ENCODE measurements at places on chromosomes 2 and 18.
A peak's percentile ranks its signal among the peaks of the same experiment; 100 is the strongest.

GRCh38 chr2:30293303-30293921, 62.1 kb downstream of the LBH start:
- peak; percentile 55 for DNase-seq

DNA sequence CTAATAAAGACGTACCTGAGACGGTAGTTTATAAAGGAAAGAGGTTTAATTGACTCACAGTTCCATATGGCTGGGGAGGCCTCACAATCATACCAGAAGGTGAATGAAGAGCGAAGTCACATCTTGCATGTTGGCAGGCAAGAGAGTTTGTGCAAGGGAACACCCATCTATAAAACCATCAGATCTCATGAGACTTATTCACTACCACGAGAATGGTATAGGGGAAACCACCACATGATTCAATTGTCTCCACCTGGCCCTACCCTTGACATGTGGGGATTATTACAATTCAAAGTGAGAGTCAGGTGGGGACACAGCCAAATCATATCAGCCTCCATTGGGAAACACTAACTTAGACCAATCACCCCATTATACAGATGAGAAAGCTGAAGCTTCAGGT, 81.4 kb downstream of the SKA1 start:
- no peak for DNase-seq

DNA sequence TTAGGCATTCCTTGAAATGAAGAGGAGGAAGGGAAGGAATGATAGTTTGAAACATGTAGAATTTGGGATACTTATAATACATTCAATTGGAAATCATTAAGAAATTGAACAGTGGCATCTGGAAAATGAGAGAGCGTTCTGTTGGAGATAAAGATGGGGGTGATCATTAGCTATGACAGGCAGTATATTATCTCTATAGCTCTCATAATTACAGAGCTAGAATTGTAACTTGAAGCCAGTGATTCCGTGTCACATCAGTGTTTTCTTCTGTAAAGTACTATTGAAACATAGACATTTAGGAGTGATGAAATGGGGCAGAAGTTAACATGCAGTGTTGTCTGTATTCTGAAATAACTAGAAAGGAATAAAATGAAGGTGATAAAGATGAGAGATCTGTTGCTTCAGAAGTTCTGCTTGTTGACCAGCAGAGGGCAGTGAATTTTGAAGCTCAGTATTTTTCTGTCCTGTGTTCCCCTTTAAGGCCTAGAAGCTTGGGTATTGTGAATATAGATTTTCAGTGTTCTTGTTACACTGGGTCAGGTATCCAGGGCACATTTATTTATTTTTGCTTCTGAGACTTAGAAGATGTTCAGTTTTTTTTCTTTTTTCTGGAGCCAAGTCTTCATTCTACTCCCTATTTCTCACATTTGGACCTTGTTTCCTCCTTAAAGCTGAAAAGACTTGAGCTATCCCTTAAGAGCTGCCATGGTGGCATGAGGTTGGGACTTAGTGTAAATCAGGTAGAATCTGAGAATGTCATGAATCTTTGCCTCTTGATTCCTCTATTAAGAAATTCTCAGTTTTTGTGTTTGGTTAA, 157.4 kb downstream of the TAF4B start:
- peak; percentile 13 for DNase-seq

GRCh38 chr2:119197529-119198239, 25.9 kb upstream of the STEAP3 start:
- DNase-seq = no peak

GRCh38 chr2:235908826-235909225, 259.4 kb downstream of the GBX2 start:
- DNase-seq = no peak

- no peak for DNase-seq
Observed at GRCh38 chr2:177535000-177535399, 142.4 kb downstream of the AGPS start.

DNA sequence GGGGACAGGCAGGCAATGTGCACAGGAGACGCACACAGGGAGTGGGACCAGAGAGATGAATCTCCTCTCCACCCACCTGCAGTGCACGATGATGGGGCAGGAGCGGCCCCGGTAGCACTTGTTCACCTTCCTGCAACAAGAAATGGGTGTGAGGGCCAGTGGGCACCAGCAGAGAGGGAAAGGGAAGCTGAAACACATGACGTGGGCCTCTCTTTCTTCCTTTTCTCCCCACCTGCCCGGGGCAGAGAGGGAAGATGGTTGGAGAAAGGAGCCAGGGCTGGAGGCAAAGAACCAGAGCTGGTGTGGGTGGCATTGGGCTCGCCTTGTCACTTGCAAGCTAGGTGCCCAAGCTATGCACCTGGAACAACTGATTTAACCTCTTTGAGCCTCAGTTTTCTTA, 12.2 kb downstream of the DNAJB2 start:
- no peak for DNase-seq

DNA sequence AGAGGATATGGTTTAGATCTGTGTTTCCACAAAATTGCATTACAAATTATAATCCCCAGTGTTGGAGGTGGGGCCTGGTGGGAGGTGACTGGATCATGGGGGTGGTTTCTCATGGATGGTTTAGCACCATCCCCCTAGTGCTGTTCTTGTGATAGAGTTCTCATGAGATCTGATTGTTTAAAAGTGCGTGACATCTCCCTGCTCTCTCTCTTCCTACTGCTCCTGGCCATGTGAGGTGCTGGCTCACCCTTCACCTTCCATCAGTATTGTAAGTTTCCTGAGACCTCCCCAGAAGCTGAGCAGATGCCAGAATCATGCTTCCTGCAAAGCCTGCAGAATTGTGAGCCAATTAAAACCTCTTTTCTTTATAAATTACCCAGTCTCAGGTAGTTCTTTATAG, 33.1 kb downstream of the LHCGR start:
- DNase-seq = no peak

DNA sequence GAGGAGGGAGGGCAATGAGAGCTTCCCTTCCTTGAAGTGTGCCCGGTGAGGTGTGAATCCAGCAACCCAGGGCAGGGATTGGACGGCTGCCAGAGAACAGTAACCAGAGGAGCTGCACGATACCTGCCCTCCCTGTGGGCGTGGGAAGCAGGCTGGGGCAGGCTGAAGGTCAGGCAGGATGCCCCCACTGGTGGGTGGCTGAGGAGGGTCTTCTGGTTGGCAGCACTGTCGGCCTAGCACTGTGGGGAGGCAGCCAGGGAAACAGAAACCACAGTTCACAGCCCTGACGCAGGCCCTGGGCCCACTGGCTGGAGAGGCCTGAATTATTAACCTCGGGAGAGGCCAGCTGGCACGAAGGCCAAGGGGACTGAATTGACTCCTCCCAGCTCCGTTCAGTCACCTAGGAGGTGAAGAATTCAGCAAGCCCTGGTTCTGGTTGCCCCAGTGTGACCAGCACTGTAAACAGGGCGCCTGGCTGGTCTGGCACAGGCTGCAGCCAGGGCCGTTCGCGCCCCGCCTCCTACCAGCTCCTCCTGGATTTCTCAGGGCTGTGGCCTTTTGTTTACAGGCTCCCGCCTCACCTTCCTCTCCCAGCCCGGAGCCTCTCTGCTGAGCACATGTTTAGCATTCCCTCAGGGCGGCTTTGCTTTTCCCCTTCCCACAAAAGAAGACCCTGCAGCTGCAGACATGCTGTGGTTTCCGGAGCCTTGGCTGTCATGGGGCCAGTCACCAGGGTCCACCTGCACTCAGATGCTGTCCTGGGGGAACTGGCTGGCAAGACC, 97.8 kb downstream of the B3GNT2 start:
- DNase-seq = no peak

- DNase-seq = no peak
Observed at GRCh38 chr18:10315522-10315921, 138.9 kb upstream of the APCDD1 start.

DNA sequence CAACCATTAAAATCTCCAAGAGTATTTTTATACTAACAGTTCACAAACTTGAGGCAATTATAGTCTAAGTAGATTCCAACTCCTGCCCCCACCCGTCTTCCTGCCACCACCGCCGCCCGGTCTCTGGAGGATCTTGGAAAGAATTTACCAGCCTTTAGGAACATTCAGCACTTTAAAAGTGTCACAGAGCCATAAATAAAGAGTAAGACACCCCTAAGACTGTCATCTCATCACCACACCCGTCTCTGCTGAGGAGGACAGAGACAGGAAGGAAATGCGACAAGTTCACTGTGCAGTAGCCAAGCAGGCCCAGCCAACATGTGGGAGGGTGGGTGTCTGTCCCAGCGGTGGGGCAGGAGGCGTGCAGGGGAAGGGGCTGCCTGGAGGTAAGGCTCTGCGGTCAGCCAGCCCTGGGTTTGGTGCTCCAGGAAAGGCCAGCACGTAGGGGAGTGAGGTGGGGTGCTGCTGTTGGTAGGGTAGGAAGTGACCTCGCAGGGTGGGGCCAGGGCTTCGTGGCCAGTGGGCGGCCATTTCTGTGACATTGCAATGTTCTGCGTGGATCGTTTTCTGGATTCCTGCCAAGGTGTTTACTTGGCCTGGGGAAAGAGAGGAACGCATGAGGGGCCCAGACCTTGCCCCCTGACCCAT, 111.6 kb downstream of the FAM210A start:
- no peak for DNase-seq

- DNase-seq = peak; percentile 95
Observed at GRCh38 chr2:9975805-9976447, 24.4 kb downstream of the GRHL1 start.

DNA sequence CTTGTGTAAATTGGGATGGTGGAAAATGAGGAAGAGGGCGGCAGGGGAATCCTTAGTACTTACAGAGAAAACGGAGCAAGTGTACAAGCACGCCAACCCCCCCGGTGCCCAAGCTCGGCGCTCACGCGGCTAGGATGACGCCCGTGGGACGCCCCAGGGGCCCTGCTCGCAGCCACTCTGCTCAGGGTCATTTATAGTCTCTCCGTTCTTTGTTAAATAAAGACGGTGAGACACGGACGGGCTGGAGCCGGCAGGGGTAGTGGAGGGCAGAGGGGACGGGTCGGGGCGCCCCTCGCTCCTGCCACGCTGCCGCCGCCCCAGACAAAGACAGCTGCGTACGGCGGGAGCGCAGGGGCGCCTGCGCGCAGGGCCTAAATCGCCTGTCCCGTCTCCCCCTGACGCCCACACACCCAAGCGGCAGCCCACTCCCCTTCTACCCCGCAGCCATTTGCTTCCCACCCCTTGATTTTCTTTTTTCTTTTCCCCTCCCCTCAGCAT, 37.8 kb downstream of the PCBP1 start:
- peak; percentile 34 for DNase-seq

DNA sequence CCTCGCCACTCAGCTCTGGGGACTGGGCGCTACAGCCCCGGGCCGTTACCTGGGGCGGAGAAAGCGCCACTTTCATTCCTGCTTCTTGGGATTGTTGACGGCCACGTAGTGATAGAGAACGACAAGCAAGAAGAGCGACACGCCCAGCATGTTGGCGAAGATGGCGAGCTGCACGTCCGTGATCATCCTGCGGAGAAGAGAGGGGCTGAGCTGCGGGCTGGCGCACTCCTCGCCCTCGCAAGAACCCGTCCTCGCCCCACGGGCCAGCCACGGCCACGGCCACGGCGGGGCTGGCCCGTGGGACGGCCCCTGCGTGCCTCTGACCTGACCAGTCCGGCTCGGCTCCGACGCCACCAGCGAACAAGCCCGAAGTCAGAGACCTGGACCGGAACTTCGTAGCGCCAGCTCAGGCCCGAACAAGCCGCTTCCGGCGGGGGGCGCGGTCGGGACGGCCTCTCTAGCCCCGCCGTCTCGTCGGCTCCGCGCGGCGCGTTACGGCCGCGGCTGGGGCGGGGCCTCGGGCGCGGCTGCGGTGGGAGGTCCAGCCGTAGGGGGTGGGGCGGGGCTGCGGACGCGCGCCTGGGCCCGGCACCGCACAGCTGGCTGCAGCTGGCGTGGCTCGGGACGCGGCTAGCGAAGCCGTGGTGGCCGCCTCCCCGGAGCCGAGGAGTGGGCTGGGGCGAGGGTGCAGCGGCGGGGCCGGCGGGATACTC, at the start of gene OST4:
Gene OST4, minus strand, starts transcription at position 378 of the 713 bp plus-strand sequence.
- peak; percentile 95 for DNase-seq

DNA sequence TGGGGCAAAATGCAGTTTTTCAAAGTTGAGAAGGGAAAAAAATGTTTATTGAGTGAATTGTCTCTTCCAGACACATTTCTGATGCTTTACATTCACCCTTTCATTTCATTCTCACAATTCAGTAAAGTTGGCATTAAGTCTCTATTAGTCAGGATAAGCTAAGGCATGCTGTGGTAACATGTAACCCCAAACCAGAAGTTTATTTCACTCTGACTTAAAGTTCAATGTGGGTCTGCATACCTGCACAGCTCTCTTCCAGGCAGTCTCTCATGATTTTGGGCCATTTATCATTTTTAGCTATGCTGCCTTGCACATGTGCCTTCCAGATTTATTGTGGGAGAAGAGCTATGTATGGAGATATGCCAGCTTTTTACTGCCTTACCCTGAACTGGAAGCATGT, 48.0 kb downstream of the DDX18 start:
- no peak for DNase-seq

- no peak for DNase-seq
Observed at GRCh38 chr18:31321719-31322118, 3.8 kb downstream of the DSG1 start.

GRCh38 chr2:162261032-162261945, 18.0 kb upstream of the FAP start:
- no peak for DNase-seq

- DNase-seq = no peak
Observed at GRCh38 chr2:191321861-191322662, 76.9 kb downstream of the MYO1B start.

DNA sequence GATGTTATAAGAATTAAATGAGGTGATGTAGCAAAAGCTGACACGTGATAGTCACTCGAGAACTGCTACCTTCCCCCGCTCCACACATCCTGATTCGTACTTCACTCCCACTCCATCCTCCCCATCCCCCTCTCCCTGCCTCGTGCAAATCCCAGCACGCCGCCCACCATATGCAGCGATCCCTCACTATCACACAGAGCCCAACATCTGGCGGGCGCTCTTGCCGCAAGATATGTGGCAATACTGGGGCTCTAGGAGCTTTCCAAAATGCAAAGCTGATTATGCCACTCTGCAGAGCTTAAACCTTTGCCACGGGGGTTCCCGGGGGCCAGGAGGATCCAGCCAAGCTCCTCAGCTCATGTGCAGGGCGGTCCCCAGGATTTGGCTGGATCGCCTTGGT, 37.4 kb downstream of the DNMT3A start:
- no peak for DNase-seq

DNA sequence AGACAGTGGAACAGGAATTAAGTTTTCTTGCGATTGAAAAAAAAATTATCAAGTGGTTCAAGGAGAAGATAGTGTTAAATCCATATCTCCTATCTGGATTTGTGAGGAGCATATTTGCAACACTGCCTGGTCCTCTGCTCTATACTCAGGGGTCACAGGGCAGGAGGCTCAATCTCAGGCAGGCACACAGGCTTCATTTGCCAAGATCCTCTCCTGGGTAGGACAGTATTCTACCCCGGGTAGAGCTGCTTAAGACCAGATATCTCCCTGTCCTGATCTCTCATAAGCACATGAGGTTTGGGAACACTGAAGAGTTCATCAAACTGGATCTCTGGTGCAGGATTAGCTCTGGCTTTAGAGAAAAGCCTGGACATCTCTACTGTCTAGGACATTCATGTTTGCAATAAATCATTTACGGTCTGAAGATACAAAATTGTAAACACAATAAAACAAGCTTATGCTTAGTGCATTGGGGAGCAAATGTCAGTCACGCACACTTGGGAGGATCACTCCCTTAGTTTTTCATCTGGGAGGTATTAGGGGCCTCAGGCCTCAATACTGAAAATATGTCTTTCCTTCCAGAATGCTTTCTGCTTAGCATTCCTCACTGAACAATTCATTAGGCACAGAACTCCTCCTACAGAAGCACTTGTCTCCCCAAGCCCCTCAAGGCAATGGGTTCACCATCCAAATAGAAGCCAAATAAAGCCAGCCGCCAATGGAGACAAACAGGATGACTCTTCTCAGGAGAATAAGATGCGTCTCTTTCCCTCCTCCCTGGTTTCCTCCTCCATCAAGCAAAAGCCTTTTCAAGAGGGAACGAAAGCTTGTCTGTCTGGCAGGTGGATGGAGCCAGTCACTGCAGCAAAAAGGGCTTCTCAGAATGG, 34.1 kb upstream of the LCLAT1 start:
- no peak for DNase-seq
